ENCODE measurements at places on chromosomes 3 and 15.
A peak's percentile ranks its signal among the peaks of the same experiment; 100 is the strongest.

GRCh38 chr3:111695636-111696117 lies 100.5 kb upstream of the ZBED2 start:
- DNase-seq = no peak

- no peak for DNase-seq
Observed at GRCh38 chr3:169094204-169094603, 569.3 kb downstream of the MECOM start.

- DNase-seq = no peak
Observed at GRCh38 chr3:43997316-43997715, 244.4 kb upstream of the TOPAZ1 start.

GRCh38 chr3:113534365-113534764 lies 2.0 kb downstream of the SIDT1 start:
- no peak for DNase-seq

- peak; percentile 7 for DNase-seq
Observed at GRCh38 chr3:187679638-187680396, 9.6 kb upstream of the SST start.

GRCh38 chr3:57309769-57310360 lies 17.4 kb upstream of the ASB14 start:
- no peak for DNase-seq

- DNase-seq = no peak
Observed at GRCh38 chr3:96101006-96101560, 713.3 kb upstream of the EPHA6 start.

GRCh38 chr3:30598668-30599545 lies 7.5 kb upstream of the TGFBR2 start:
- DNase-seq = no peak

DNA sequence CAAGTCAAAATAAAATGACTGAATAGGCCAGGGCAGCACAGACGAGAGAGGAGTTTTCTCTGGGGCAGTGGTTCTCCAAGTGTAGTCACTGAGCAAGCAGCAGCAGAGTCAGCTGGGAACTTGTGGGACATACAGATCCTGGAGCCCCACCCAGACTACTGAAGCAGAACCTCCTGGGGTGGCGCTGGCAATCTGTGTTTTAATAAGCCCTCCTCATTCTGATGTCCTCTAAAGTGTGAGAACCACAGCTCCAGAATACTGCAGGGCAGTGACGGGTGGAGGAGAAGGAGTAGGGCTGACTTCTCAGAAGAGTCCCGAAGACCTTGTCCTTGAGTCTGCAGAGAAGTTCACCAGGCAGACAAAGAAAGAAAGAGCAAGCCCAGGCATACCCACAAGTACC lies 251.3 kb upstream of the HES1 start:
- DNase-seq = no peak

- DNase-seq = no peak
Observed at GRCh38 chr3:30354513-30354912, 251.9 kb upstream of the TGFBR2 start.

- no peak for DNase-seq
Observed at GRCh38 chr15:77870195-77871065, 207.1 kb downstream of the TBC1D2B start.

DNA sequence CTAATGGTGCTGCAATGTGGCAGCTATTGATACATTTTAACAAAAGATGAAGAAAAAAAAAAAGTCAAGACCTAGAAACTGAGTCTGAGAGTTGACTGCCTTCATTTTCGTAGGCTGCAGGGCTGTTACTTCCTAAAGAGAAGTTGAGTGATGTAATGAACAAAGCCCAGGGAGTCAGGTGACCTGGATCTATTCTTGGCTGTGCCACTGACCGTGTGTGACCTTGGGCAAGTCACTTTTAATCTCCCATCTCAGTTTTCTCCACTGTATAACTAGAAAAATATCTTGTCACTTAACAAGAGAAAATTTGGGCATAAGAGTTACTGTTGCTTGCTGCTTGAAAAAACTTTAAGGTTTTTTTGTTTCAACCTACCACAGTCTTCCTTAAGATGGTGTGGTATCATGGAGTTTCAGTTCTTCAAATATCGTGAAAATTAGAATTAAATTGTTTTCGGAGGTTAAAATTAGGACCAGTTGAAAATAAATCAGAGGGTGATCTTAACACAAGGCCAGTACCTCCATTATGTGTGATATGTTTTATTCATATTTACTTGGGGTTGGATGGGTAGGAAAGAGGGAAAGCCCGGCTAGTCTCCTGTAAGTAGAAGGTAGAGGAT lies 5.8 kb downstream of the FMN1 start:
- DNase-seq = no peak

DNA sequence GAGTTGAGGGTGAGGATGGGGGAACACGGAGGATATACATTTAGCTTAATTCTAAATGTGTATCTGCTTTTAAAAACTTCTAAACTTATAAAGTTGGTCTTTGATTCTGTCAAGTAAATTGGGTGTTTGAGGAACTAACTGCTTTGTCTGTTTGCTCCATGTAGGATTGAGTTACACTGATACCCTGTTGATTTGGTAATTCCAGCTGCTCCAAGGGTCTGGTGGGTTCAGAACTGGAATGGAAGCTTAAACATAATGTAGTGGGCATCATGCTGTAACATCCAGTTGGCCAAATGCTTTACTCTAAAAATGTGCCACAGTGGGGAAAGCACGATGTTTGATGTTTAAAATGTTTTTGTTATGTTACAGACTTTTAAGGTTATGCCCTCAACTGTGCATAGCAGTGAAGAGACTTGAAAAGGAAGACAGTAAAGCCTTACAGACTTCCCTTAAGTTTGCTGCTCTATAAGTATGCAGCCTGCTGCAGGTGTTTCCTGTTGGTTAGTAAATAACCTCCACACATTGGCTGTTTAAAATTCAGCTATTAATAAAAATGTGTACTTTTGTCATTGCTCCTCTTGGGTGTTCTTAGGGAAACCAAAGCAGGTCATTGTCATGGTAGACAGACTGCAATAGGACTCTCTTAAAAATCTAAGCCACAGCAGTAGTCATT lies 5.9 kb upstream of the EDEM1 start:
- no peak for DNase-seq

DNA sequence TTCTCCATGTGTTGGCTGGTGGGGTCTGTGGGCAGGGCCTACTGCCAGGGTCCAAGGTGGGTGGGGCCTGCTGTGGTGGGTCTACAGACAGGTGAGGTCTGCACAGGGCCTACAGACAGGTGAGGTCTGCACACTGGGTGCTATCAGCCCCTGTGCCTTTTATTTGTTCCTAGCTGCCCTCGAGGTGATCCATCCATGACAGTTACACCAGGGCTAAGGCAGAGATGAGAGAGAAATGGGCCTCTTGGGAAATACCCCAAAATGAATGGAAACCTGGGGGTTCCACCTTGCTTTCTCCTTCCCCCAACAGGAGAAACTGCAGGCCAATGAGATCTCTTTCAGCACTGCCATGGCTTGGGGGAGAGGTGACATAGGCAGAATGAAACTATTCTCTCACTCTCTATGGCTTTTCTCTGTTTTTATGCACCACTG lies 36.4 kb downstream of the CFAP100 start:
- no peak for DNase-seq

DNA sequence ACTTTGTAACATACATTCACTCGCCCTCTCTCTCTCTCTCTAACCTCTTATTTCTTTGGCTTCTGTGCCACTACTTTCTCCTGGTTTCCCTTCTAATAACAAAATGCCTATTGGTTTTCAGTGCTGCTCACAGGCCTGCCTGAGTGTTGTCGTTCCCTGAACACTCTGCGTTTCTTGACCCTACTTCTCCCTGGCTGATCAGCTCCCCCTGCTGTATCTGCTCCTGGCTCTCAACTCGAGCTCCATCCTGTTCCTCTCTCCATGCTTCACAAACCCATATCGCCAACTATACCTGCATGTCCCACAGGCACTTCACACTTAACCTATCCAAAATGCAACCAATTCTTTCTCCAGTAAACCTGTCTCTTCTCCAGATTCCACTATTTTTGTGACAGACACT lies 111.4 kb downstream of the OPA1 start:
- DNase-seq = no peak

DNA sequence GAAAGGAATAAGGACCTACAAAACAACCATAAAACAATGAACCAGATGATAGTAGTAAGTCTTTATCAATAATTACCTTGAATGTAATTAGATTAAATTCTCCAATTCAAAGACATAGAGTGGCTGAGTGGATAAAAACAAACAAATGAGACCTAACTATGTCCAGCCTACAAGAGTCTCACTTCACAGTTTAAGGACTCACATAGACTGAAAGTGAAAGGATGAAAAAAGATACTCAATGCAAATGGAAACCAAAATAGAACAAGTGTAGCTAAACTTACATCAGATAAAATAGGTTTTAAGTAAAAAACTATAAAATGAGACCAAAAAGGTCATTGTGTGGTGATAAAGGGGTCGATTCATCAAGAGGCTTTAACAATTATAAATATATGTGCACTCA lies 21.9 kb upstream of the NR1I2 start:
- no peak for DNase-seq

DNA sequence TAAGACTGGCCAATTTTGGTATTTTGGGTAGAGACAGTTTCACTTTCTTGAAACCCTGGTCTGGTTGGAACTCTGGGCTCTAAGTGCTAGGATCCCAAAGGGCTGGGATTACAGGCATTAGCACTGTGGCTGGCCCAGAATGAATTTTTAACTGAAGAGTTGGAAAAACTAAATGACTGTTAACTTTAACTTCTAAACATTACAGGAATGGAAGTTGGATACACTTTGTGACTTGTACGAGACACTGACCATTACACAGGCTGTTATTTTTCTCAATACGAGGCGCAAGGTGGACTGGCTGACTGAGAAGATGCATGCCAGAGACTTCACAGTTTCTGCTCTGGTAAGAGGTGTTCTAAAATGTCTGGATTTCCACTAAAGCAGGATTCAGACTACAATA lies 3.5 kb downstream of the EIF4A2 start:
- no peak for DNase-seq

DNA sequence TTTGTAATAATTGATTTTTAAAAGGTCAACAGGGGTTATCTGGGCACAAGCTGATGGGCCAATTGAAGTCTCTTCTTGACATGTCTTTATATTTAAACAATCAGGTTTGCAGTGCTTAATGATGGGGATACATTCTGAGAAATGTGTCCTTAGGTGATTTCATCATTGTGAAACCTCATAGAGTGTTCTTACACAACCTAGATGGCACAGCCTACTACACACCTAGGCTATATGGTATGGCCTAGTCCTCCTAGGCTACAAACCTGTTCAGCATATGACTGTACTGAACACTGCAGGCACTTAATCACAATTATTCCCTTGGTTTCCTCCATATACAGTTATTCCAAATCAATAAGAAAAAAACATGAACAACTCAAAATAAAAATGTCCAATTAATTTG lies 75.8 kb downstream of the IQSEC1 start:
- DNase-seq = no peak

DNA sequence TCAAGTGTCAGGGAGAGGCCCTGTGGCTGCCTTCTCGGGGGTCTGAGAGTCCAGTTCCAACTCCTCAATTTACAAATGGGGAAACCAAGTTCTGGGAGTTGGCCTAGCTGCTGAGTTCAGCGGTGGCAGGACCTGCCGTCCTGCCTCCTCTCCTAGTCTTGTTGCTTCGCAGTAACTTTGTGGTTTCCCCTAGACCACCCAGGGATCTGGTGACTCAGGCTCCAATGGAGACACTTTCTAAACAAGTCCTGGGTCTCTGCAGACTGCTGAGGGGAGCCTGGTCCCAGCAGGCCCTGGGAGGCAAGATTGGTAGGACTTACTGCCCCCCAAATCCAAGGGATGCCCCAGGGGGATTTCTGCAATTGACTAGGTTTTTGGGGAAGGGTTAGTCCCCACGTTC lies 83.6 kb downstream of the SMAD6 start:
- no peak for DNase-seq

DNA sequence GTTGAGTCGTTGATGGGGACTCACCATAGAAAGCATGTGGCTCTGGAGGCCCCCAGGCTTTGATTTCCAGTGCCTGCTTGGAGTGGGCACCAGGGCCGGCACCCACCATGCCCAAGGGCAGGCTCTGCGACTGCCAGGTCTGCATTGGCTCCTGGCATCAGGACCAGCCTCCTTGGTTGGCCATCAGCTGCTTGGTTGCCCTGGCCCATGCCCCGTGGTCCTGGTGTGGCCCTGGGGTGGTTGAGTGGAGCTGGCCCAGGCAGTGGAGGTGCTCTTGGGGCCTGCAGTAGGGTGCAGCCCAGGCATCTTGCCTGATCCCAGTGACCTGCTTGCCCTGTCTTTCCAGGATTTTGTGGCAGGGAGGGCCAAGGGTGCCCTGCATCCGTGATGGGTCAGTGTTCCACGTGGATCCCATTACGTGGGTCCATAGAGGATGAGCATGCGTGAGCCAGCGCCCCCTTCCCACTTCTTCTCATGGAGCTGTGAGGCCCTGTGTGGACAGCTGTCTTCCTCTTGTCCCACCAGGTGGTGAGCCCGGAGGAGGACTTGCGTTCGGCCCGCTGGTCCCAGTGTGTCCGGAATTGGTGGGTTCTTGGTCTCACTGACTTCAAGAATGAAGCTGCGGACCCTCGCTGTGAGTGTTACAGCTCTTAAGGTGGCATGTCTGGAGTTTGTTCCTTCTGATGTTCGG lies 187.0 kb downstream of the UBE3A start:
- no peak for DNase-seq

DNA sequence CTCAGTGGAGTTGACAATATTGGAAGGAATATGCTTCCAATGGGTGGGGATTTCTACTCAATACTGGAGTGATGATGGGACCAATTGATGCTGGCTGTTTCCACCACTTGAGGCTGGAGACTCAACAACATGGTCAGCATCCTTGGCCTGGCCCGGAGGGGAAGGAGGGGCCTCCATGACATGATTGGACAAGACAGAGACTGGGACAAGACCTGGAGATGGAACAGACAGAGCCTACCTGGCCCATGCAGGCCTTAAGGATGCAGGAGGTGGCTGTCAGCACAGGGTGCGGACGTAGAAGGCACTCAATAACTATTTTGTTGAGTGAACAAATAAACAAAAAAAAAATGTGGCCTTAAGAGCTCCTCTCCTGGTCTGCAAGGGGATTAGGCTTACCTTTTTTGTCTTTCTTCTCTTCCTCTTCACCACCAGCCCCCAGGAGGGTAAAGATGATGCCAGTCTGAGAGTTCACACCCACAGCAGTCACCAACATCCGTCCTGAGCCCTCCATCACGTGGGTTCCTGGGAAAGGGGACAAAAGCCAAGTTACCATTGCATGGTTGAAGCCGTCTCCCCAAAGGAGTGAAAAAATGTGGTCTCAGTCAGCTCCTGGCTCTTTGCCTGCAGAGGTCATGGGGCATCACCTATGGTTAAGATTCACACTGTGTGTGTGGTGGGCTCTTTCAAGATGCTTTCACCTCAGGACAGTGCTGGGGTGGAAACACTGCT lies 67.1 kb upstream of the SEC13 start:
- no peak for DNase-seq

- DNase-seq = no peak
Observed at GRCh38 chr3:196706327-196706726, 5.7 kb downstream of the CEP19 start.

- DNase-seq = no peak
Observed at GRCh38 chr3:37259291-37259690, 84.9 kb upstream of the LRRFIP2 start.

GRCh38 chr15:35603856-35604255 lies 57.9 kb upstream of the DPH6 start:
- no peak for DNase-seq

DNA sequence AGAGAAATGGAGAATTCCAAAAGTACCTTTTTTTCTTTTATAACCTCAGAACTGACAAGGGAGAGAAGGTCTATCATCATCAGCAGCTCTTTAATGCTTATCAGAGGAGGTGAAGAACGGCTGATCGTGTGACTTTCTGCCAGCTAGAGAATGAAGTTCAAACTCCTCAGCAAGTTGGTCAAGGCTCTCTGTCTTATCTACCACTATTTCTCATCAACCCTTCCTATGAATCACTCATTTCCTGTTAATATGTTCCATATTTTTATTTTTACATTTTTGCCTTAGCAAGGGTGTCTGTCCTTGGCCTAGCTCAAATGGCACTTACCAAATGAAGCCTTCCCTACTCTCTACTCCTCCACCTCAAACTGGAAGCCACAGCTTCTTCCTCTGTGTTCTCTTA lies 73.1 kb upstream of the TSPAN3 start:
- no peak for DNase-seq
